ENCODE measurements at places on chromosomes 6 and 20.

DNA sequence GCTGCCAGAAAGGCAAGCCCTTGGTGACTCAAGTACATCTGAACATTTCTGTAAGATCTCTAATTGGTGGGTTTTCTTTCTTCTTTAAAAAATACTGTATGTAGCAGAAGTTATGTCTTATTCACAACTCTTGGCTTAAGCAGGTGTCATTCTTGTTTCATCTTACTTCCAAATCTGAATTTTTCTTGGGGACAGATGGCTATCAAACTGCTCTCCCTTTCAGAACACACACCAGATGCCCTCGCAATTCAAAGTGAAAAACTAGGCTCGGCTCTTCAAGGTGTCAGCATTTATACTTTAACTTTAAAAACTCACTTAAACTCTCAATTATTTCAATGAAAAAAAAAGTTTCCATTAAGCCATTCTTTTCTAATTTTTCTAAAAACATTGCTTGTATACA lies 49.7 kb downstream of the PAK5 start:
- DNase-seq = no peak

DNA sequence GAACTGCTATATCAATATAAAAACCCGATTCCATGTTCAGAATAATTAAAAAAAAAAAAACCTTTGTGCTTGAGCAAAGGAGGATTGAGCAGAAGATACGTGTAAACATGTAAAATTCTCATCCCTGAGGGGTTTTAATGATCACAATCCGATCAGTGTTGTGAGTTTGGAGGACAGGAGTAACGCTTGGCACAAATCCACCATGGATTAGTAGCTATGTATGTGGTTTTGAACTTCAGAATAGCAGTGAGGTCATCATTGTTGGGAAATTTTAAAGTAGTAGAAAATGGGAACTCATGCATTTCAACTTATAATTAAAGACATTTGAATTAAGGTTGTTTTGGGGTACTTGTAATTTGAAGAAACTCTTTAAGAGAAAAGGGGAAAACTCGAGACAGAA lies 203.2 kb downstream of the RPS12 start:
- peak; percentile 55 for DNase-seq

DNA sequence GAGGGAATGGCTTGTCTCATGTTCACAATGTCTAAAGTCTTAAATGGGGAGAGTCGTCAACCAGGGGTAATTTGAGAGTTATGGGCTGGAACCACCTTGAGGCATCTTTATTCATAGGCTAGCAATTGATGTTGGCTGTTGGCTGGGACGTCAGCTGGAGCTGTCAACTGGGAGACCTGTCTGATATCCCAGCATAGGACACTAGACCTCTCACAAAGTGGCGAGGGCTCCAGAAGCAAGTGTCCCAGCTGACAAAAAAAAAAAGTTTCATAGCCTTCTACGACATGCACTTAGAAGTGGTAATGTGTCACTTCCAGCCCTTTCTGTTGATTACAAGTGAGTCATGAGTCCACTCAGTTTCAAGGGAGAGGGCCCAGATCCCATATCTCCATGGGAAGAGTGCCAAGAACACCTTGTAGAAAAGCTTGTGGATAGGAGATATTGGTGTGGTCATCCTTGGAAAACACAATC lies 278.0 kb downstream of the ESR1 start:
- DNase-seq = no peak

DNA sequence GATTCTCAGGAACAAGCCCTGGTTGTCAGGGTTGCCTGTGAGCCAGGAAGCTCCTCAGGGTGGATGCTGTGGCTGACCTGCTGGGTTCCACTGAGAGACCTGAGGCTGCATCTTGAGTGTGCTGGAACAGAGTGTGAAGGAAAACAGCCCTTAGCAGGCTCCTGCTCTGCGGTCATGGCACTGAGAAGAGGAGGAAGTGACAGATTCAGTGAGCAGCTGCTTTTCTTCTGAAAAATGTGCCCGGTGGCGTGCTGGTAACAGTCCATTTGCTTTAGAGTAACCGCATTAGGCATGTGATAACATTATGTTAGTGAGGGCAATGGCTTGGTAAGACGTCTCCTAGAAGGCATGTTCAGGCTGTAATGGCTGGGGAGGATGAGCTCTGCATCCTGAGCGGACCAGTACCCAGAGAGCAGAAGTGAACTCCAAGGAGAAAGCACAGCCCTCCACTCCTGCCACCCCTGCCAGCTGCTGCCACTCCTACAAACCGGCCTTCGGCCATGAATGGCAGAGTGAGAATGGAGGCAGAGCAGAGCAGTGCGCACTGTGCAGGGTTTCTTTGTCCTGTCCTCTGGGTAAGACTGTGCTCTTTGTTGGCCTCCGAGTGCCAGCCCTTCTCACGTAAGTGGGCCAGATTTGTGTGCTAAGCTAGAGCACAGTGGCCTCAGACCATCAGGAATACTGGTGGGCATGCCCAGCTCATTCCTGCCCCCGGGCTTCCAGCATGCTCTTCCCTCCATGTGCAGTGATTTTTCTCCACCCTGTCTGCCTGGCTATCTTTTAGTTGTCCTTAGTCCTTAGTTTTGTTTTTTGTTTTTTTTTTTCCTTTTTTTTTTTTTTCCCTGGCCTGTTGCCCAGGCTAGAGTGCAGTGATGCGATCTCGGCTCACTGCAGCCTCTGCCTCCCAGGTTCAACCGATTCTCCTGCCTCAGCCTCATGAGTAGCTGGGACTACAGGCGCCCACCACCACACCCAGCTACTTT lies 98.1 kb upstream of the VSTM2L start:
- DNase-seq = no peak

- DNase-seq = no peak
Measured at GRCh38 chr6:155493694-155494143, 38.1 kb upstream of the NOX3 start.

DNA sequence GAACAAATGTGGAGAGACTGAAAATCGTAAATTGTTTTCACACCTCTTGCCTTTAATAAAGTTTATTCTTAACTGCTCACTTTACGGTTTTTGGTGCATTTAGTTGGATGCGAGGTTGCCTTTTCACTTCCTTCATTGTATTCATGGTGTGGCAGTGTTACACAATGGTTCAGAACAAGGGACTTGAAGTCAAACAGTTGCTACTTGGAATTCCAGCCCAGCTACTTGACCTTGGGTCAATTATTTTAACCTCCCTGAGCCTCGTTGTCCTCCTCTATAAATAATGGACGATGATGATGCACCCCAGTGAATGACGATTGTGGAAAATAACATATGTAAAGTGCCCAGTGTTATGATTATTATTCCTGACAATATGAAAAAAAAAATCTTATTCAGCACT lies 72.3 kb downstream of the CARMIL1 start:
- DNase-seq = no peak

- DNase-seq = no peak
Measured at GRCh38 chr6:54718541-54719023, 128.0 kb upstream of the FAM83B start.

GRCh38 chr6:29462022-29462421 lies 5.1 kb downstream of the OR2H1 start:
- no peak for DNase-seq

DNA sequence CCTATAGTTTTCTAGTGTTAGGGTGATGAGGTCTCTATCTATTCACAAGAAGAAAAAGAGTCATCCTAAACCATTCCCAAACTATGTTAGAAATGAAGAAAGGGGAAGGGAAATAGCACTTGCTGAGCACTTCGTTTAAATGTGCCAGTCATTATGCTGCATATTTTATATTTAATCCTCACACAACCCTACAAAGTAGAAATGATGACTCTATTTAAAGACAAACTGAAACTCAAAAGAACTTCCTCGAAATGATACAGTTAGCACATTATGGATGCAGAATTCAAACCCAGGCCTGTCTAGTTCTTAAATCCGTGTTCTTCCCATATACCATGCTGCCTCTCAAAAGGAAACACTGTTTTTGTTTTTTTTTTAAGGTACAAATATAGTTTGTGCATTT lies 174.6 kb downstream of the GMPR start:
- no peak for DNase-seq

DNA sequence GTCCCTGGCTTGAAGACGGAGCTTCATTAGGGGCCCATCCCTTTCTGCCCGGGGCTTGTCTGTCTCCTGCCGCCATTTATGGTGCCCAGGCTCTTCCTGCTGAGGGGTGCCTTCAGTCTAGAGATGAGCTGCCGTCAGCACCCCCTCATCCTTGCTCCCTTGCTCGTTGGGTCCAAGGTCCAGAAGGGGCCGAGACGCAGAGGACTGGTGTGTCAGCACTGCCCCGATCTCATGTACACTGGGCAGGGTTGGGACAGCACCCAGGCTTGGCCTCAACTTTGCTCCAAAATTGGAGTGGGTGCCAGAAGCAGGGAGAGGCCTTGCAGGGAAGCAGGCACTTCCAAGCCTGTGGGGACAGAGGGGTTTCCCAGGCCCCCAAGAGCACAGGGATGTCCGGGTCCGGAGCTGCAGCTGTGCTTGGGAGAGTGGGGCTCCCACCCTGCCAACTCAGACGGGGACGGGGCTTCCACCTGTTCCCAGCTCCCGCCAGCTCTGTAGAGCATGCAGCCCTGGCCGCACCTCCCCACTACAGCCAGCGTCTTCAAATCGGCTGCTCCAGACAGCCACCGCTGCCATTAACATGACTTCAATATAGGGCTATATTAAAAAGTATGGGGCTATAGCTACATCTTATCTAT lies 488.8 kb downstream of the TENT5A start:
- DNase-seq = no peak

- no peak for DNase-seq
Measured at GRCh38 chr6:37643851-37644672, 53.6 kb downstream of the MDGA1 start.

DNA sequence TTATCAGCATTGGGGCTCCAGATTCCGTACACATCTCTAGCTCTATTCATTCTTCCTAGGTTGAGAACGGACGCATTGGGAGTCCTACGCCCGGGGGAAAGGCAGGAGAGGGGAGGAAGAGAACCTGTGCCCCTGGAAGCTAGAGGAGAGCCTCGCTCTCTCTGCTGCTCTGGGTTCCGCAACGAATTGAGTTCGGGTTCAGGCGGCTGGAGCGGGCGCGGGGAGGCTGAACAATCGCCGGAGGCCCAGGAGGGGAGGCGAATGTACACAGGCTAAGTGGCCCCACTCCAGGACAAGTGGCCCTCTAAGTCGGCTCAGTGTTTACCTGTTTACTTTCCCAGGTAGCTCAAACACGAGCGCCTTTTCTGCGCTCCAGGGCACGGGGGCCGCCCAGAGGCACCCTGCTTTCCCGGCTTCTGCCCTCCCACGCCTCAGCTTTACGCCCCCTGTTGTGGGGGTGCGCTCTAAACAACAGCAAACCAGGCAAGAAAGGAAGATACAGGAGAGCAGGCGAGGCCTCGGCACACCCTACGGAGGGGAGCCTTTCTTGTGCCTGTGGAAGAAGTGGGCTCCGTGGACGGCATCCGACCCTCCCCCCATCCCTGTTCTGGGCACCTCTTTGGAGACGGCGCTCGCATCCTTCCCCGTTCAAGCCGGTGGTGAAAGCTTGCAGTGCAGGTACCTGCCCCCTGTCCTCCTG lies 4.6 kb upstream of the NKX2-2 start:
- DNase-seq = no peak

DNA sequence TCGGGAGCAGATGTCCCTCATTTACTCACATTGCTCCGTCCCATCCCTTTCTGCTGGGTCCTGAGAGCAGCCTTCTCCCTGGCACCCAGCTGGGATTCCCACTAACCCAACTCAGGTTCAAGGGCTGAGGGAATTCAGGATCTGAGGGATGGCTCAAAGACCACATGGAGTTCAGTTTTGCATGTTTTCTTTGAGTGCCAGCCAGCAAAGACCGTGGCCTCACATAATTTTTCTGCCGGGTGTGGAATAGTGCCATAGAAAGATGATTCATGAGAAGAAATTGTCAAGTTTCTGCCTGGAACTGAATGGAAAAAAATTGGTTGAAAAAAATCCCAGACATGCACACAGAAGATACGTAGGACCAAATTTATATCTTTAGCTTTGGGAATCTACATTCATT lies 168.6 kb downstream of the CD83 start:
- DNase-seq = no peak

GRCh38 chr20:15496501-15497039 lies 1076.7 kb downstream of the KIF16B start:
- no peak for DNase-seq

- DNase-seq = no peak
Measured at GRCh38 chr20:8331740-8332412, 199.8 kb downstream of the PLCB1 start.

DNA sequence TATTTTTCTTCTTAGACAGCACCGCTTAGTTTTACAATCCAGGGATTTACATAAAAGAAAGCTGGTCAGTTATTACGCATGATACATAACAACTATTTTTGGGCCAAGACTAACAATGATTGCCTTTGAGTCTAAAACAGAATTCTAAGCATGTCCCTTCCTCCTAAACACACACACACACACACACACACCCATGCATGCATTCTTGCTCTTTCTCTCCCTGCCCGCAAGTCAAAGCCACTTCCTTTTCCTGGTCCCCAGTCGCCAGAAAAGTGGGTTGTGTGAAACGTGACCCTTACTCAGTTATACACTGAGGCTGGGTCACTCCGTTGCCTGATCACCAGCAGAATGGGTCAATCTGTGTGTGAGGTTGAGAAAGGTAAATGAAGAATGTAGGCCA lies 31.4 kb downstream of the FYN start:
- peak; percentile 68 for DNase-seq

- no peak for DNase-seq
Measured at GRCh38 chr6:137696765-137697164, 170.3 kb upstream of the TNFAIP3 start.

DNA sequence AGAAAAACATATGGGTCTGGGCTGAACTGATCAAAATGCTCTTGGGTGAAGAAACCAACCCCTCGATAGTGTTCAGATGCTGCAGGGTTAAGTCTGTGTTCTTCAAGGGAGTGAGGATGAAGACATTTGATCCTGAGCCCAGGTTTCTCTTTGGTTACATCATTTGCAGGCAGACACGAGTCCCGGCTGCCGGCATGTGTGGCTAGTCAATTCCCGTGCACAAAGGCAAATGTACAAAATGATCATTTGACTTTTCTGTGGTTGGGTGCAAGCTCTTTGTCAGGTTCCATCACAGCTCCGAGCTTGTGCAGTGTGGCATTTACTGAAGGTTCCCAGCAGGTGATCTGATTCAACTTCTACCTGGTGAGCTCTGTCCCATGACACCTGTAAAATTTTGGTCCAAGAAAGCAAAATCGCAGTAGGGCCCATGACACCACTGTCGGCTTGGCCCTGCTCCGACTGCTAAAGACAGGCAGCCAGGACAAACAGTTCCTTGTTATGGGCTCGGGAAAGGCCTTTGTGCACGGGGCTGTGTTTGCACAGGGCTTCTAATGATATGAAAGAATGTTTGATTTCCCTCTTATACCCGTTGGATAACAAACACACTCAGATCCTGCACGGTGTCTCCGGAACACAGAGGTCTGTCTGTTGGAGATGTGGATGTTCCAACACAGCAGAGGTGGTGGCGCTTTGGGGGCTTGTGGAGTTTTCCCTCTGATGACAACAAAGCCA lies 46.9 kb downstream of the GJA10 start:
- DNase-seq = no peak

GRCh38 chr20:703006-703405 lies 27.4 kb upstream of the SCRT2 start:
- DNase-seq = peak; percentile 49

DNA sequence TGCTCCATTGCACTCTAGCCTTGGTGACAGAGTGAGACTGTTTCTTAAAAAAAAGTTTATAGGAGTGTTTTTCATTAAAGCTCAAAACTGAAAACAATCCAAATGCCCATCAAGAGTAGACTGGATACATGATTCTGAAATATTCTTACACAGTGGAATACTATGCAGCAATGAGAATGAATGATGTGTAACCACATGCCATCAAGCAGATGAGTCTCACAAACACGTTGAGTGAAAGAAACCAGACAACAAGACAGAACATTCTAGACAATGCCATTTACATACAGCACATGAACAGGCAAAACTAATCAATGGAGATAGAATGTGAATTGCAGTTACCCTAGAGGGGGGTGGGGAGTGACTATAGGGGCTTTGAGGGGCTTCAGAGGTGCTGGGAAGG lies 72.4 kb downstream of the TOX2 start:
- DNase-seq = no peak

Data from OCI-M1 (cell line).